ENCODE measurements at places on chromosomes 2 and 18.
A peak's percentile ranks its signal among the peaks of the same experiment; 100 is the strongest.

DNA sequence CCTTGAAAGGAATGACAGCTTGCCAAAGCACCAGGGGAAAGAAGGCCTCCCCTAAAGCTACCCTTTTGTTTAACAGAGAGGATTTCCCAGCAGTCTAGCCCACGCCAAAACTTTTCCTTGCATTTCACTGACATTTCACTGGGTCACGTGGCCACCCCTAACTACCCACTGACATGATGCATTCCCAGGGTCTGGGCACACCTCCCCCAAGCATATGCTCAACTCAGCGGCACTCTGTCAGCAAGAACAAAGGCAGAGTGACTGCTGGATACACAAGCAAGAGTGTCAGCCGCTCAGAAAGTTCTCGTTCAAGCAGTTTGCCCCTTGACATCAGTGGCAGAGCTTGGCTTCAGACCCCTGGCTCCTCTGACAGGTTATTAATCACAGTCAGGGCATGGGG, 34.2 kb upstream of the MARCO start:
- DNase-seq, result no peak

DNA sequence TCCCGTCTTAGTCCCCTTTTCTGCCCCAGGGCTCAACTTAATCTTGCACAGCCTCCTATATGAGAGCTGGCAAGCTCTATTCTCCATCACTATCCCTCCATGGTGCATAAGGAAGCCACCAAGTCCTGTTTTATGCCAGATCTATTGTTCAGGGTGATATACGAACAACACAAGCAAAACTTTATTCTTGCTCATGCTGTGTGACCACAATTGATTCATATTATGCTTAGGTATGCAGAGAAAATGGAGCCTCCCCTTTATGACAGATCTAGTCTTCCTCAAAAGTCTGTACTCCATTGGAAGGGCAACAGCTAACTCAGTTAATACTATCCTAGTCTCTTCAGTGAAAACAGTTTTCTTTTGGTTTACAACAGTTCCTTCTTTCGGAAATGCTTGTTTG, 94.0 kb upstream of the STON1 start:
- no peak for DNase-seq

DNA sequence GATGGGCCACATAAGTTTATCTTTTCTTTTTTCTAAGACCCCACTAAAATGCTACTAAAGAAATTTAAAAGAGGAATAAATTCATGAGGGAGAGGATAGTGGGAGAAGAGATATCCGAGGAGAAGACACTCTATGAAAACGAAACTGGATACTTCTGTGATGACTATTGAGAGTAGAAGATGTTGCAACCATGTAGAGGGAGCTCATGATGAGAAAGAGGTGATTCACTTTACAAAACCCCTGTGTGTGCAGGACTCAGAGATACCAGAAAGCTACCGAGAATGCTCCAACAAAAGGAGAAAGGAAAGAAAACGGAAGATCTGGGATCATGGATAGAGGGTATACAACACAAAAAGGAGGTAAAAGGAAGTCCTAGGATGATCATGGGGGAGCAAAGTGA, 34.9 kb downstream of the SLC38A11 start:
- DNase-seq, result no peak

DNA sequence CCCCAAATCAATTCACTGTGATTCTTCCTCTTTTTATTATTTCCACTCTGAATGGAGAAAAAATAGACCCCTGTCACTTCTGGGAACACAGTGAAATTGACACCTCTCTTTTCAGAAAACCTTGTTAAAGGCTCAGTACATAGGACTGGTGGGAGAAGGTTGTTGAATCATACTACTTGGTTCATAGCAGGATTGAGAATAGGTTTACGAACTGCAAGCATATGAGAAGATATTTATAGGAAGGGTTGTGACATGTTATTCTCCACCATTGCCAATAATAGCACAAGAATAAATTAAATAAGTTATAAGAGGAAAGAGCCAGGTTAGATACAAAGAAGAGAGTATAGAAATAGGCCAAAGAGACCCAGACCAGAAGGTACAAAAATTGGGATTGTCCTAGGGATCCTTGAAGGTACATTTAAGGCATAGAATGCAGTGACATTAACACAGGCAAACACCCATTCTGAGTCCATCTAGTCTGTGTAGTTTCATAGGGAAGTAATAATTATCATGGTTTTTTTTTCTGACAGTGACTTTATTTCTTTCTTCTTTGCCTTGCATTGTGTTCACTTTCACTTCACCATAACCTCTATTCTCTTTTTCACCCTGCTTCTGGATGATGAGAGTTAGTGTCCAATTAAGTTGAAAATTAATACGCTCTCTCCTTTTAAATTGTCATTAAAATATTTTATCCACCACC, 21.8 kb upstream of the SERPINE2 start:
- DNase-seq, result no peak

DNA sequence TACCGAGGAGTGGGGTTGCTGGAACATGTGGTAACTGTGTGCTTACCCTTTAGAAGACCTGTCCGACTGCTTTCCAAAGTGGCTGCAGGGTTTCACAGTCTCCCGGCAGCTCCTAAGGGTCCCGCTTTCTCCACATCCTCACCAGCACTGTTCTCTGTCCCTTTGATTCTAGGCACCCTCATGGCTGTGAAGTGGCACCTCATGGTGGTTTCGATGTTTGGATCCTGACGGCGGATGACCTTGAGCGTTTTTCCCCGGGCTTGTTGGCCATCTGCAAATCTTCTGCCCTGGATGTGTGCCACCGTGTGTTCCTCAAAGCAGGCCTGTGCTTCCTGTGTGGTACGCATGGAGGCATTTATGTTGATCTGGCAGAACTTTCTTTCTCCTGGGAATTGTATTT, 292.5 kb upstream of the HDAC4 start:
- no peak for DNase-seq

GRCh38 chr18:12312976-12313375, 4.9 kb downstream of the TUBB6 start:
- no peak for DNase-seq

GRCh38 chr18:5318061-5318700, 22.7 kb upstream of the ZBTB14 start:
- DNase-seq, result no peak

- DNase-seq, result no peak
Observed at GRCh38 chr2:218985021-218985324, at the start of gene FEV. FEV (minus strand) TSS chr2:218985184; CDS start chr2:218985075, 109 bp downstream.

DNA sequence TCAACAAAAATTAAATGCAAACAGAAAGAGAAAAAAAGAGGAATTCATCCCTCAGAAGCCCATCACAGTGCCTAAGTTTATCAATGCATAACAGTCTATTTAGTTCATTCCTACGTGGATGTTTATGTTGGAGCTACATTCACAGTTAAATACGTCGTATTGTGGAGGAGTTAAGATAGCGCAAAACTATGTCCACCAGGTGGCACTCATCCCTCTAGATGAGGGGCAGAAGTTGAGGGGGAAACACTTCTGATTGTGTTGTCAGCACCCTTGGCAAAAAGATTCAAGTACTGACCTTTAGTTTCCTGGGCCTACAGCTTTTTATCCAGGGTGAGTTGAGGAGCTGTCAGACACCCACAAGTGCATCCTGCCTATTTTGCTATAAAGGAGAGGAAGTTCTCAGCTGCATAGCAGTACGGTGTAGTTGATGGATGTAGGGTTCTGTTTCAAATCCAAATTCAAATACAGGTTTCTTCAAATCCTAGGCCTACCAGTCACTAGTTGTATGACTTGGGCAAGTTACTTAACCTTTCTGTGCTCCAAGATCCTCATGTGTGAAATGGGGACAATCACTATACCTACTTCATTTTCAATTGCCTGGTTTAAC, 26.8 kb upstream of the MYO1B start:
- peak; percentile 55 for DNase-seq

- DNase-seq, result no peak
Observed at GRCh38 chr2:238091436-238092060, 8.6 kb upstream of the ESPNL start.

- DNase-seq, result peak; percentile 32
Observed at GRCh38 chr18:62324917-62325805, at the start of gene TNFRSF11A. TNFRSF11A (plus strand) TSS chr18:62325310; CDS start chr18:62325353, 43 bp downstream.

GRCh38 chr2:240646900-240647502, 21.7 kb downstream of the GPR35 start:
- DNase-seq, result no peak

DNA sequence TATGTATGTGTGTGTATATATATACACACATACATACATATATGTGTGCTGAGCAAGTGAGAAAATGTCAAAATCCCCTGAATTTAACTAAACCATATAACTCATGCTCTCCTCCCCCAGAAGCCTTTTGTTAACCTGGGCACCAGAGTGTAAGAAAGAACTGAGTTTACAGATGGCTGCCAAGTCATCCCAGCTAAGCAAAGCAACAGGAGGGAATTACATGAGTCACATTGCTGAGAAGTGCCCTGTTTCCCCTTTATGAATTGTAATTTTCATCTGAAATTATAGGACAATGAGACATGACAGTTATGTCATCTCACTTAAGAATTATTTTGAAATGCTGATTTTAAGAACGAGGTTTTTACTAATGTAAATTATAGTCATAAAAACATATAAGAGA, 29.9 kb downstream of the SCN7A start:
- no peak for DNase-seq

DNA sequence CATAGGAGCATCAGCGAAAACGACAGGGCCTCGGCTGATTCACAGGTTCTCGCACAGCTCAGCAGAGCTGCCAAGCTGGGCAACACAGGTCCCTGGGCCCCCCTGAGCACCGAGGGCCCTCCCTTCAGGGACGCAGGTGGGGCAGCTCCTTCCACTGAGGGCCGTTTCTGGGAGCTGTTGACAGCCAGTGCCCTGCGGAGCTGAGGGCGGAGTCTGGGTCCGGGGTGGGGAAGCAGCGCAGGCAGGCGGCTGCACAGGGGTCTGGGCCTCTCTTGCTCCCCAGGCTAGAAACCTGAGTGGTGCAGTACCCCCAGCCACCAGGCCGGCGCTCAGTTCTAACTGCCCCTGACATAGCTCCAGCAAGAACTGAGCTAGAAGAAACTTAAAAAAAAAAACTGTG, 65.7 kb downstream of the PXDN start:
- DNase-seq, result no peak

DNA sequence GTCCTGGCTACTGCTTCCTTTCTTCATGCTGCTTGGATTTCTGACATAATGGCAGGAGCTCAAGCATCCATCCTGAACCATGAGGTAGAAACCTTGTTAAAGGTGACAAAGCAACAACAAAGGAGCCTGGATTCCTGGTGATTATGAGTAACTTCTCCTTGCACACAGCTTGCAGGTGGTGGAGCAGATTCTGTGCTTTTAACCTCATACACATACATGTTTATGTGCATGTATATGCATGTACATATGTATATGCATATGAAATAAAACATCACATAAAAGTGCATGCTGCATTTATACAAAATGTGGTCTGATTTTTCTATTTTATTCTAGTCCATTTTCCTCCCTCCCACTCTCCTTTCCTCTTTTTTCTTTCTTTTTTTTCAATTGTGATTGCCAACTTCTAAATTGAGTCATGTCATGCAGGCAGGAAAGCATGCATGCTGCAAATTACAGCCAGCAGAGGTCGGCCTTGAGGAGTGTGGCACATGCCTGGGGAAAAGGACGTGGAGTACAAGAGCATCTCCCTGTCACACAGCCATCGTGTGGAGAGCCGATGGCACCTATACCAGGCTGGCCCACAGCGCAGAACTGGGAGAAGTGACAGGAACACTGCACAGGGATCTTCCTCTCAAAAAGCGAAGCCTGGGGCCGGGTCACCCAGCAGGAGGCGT, 17.9 kb downstream of the LCT start:
- DNase-seq, result peak; percentile 20

GRCh38 chr2:38440655-38441054, 63.6 kb upstream of the ATL2 start:
- DNase-seq, result no peak

DNA sequence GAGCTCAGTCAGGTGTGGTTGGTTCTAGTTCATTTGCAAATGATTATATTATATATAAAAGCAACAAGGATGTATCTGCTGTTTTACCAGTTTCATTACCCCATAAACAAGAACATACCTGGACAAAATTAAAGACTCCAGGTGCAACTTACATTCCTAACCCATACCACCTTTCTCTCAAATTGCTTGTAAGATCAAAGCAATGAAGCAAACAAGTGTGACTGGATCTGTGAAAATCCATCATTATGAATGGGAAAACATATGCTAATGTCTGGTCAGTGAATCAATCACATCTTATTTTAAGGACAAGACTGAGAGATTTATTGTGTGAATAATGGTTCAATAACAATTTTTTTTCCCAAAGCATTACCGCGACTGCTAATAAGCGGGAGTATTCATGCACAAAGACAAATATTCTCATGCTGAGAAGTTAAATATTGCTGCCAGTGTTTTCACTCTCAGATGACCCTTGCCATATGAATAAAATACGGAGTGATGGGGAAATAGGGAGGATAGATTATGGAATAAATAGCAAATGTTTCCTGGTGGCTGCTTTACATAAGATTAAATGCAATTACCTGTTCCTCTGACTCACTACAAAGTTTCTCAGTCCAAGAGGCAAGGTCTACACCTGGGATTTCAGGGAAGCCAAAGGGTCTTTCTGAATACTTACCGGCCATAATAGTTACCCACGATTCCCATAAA, 59.3 kb downstream of the WDR75 start:
- no peak for DNase-seq

GRCh38 chr2:26859622-26860021, 11.7 kb downstream of the DPYSL5 start:
- DNase-seq, result no peak

DNA sequence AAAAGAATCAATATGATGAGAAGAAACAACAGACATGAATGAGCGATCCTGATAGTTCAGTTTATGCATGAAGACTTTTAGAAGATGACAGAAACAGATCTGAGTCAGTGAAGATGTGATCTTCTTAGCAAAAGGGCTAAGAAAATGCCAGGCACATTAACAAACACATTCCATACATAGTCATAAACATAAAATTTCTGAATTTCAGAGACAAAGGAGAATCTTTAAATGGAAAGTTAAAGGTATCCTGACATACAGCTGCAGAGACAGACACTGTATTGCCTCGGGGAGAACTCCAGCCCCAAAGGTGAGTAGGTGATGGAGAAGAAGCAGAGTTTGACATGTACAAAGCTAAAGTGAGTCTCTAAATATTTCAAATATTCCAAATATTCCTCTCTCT, 40.6 kb upstream of the FN1 start:
- DNase-seq, result no peak

Measured in NCI-H524 (cell line).